Gastroesophageal sphincter (tissue), 4 donors: ENCODE measurements at places on chromosomes 11 and 22. TPM values are rescaled to one million over a fixed set of nuclear protein-coding genes. Genes with fewer than 3 reads are reported as not detected.

Gene SEC14L6
- 0.46 TPM for total RNA-seq

Gene TST
- total RNA-seq = 19.1 TPM

Gene MRGPRE
- total RNA-seq = not detected

- no peak for ATAC-seq
These were observed 13.8 kb downstream of the NAA40 start for GRCh38 chr11:63952570-63952969.
